ENCODE measurements at places on chromosomes 12 and 14.

- no peak for DNase-seq
These were observed 102.4 kb downstream of the TMTC1 start for GRCh38 chr12:29681370-29681769.

- no peak for DNase-seq
These were observed 209.6 kb downstream of the MED13L start for GRCh38 chr12:116067892-116068291.

GRCh38 chr12:42056130-42056529 is 88.5 kb downstream of the GXYLT1 start:
- no peak for DNase-seq

- no peak for DNase-seq
These were observed 5.1 kb upstream of the NELL2 start for GRCh38 chr12:44881197-44881596.

DNA sequence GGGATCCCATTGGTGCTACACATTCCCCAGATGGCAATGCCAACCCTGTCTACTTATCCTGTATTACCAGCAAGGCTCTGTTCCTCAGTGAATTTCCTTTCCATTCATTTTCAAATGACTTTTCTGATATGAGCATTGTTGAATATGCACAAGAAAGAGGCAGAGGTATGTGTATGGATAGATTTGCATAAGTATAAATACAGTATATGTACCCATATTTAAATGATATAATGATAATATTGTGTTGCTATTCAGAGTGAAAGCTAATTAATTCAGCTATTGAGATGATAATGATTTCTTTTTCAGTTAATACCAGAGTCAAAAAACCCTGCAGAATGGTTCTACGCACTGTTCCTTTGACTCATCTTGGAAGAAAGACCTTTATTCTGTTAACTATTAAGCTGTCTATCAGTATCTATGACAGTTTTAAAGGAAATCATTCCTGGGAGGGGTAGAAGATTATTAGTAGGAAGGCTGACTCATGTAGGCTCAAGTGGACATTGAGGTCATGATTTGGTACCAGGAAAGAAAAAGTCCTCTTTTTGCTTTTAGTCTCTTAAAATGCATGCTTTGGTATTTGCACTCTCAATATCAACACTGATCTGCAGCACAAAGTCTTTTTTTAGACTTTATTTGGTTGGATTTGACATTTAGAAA is 44.9 kb upstream of the GAS2L3 start:
- DNase-seq = no peak

GRCh38 chr14:33465846-33466700 is 484.8 kb downstream of the EGLN3 start:
- DNase-seq = no peak

DNA sequence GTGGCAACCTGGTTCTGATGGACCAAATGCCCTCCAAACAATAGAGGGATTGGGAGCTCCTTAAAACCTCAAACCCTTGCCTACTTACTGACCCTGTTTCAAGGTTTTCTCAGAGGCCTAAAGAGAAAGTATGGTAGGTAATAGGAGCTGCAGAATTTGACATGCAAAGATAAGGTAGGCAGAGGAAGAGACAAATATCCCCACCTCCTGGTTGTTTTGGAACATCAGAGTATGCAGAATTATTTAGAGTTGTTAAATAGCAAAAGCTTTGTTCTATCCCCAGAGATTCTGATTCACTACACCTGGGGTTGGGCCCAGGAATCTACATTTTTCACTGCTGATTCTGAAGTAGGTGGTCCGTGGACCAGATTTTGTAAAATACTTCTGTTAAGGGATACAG is 421.2 kb downstream of the SOX5 start:
- DNase-seq = no peak

DNA sequence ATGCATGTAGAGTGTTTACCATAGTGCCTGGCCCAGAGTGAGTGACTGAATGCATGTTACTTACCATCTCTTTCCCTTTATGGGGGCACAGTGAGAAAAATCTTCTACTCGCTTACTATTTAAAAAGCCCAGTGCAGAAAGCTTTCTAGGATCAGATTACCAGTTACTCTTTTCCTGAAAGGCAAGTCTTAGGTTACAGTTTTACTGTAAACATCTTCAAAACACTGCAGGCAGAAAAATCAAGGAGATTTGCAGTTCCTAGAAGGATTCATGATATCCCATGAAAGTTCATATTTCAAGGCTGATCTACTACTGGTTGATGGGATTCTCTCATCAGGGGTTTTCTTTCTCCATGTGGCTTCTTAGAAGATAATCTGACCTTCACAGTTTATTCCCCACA is 29.3 kb upstream of the DAAM1 start:
- DNase-seq = no peak

- DNase-seq = no peak
These were observed 27.6 kb upstream of the TRAF3 start for GRCh38 chr14:102749393-102750305.

DNA sequence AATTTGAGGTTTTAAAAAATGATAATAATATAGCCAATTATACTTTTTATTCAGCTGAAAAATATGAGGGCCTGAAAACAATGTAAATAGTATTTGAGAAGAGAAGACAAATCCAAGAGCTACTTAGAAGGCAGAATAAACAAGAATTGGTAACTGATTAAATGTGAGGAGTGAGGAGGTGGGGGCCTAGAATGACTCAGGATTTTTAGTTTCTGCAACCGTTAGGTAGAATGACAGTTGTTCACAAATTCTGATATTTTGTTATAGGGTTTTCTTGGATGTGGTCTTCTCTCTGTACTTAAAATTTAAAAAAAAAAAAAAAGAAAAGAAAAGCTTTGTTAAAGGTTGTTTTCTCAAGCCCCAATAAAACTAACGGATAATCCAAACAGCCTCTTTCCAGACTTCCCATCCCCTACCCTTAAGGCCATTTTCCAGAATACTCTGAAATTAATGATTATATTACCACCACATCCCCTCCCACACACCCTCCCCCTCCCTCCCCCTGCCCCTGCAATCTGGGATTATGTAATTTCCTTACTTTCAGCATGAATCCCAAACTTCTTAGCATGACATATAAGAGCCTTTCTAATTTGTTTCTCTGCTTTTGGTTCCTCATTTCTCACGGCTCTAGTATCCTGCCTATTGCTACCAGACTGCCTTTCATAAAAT is 50.4 kb downstream of the LRP6 start:
- no peak for DNase-seq

- no peak for DNase-seq
These were observed 57.1 kb downstream of the VWF start for GRCh38 chr12:6067152-6067916.

- DNase-seq = no peak
These were observed 300.5 kb downstream of the PRKD1 start for GRCh38 chr14:29627137-29627536.

DNA sequence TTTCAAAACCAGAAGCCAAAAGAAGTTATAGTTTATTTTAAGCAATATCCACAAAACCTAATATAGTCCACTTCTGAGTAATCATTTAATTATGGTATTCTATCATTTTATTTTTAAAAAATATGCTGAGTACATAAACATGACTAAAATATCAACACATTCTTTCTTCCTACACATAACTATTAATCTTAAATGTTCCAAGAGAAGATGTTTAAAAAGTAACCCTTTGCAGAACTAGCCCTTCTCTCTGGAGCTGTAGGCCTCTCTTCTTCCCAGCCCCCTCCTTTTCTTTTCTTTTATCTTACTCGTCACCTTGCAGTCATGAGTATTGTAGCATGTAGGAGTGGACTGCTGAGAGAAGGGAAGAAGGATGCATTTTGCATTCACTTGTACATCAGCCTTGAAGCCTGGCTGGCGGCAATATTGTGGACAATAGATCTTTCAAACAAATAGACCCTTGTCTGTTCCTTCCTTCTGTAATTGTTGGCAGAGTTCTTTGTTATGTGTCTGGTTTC is 941.9 kb downstream of the NRXN3 start:
- DNase-seq = no peak

- no peak for DNase-seq
These were observed 368.8 kb downstream of the TMEM121 start for GRCh38 chr14:105894978-105895881.

DNA sequence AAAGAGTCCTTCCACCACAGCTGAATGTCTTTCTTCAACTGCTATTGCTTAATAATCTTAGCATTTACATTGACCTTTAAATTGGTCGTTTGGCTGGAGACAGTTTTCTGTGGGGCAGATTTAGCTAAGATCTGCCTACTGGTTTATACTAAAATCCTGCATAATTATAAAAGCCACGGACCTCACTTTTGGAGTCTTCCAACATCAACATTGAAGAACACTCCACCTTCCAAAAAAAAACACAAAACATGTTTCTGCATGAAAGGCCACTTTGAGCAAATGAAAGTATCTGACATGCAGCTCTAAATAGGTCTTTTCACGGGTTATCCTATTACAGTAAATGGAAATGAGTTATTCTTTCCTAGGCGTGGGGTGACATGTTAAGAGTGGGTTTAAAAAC is 57.0 kb upstream of the KRR1 start:
- no peak for DNase-seq

- no peak for DNase-seq
These were observed 7.4 kb downstream of the TMEM106C start for GRCh38 chr12:47970843-47971242.

- no peak for DNase-seq
These were observed 117.3 kb upstream of the LMNTD1 start for GRCh38 chr12:25670076-25671055.

GRCh38 chr12:79624378-79624777 is 66.4 kb downstream of the PAWR start:
- DNase-seq = no peak

DNA sequence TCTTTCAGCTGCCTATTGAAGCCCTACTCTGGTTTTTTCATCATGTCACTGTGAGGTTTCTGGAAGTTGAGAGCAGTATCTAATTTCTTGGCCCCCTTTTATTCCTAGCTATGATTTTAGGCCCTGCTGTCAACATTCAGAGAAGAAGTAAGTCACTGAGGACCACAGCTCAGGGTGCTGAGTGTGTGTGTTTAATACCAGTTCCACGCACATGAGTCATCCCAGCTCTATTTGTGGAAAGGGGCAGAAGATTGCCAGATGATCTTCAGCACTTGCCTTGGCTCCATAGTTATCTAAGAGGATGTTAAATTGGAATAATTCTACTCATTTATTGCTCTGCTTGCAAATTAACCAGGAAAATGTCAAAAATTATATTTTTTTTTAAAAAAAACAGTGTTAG is 65.5 kb upstream of the SLC38A4 start:
- DNase-seq = no peak

DNA sequence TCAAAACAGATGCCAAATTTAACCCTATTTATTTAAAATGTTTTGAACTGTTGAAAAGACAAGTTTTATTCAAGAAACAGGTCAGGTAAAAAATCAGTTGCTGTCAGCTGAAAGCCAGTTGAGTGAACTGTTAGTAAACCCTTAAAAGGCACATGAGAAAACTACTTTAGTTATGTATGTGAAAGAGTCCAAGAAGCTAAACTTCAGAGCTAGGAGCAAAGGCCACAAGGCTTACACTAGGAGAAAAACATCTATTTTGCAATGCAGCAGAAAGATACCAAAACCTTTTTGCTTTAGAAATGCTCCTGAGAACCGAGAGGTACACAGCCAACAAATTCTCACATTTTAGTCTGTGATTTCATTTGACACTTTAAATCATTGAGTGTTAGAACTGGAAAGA is 375.2 kb downstream of the FSCB start:
- DNase-seq = no peak

GRCh38 chr14:29868000-29868399 is 59.6 kb downstream of the PRKD1 start:
- DNase-seq = no peak

- no peak for DNase-seq
These were observed 59.7 kb upstream of the NAP1L1 start for GRCh38 chr12:76144245-76144549.

DNA sequence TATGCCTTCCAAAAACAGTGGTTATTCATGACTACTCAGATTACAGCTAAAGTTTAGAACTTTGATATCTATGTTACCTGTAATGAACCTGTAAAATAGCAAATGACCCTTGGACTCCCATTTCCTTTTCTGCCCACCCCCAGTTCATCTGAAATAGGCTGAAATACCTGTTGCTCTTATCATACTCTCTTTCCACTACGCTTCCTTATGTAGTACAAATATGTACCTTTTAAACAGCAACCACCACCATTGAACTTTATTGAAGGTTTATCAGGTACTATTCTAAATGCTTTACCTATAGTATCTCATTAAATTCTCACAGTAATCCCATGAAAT is 239.7 kb downstream of the SSPN start:
- no peak for DNase-seq

DNA sequence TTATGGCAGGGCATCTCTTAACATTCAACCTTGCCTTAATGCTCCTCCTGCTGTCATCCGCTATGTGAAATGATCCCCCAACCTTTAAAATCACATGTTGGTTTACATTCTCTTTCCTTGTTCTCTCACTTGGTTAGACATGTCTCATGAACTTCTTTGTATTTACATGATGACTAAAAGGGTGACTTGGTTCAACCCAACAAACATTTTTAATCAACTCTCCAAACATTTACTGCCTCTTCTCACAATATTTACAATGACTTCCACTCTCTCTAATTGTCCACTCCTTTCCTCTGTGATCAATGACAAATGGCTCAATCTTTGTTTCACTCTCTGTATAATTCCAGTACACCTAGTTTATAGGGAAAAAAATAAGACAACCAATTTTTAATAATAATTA is 506.1 kb downstream of the NELL2 start:
- no peak for DNase-seq

DNA sequence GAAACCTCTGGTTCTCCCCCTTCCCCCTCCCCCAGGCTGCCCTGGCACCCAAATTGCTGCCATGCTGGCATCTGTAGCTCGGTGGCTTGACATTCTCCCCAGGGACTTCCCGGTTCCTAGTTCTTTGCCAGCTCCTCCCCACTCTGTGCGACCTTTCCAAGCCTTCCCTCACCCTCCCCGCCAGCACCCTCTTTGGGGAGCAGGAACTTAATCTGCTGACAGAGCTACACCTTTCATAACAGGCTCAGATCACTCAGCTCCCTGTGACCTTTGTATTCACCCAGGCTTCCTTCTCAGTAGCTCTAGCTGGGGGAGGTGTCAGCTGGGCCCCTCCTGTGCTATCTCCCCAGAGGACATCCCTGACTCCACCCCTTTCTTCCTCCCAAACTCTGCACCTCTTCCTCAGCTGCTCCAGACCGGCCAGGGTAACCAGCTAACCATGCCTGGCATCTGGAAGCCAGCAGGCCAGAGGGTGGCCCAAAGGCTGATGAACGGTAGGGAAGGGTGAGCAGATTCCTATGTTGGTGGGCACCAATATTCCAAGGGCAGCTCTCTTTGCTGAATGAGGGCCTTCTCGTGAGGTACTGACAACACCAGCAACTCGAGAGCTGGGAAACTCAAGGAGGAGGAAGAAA is 1.8 kb upstream of the COX14 start:
- DNase-seq = no peak

DNA sequence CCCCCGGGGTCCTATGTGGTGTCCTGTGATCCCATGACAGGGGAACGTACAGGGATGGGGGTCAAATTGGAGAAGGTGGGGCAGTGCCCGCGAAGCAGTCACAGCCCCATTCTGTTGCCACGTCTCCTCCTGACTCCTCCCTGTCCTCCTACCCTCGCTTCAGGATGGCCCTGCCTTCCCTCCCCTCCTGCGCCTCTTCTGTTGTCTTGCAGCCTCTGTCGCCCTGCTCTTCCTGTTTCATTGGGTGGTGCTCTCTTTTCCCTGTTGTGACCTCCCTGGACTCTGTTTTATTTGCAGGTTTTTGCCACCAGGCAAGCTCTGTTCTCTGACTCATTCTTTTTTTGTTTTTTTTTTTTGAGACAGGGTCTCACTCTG is 18.7 kb downstream of the CABP1 start:
- DNase-seq = no peak

All from stimulated activated CD4-positive, alpha-beta T cell treated with anti-CD3 and anti-CD28 coated beads, Interleukin-1b, Interleukin-23, amount 100 ng/mL, for 1 hour (primary cell).